ENCODE measurements at places on chromosomes 12 and 14. TPM values are rescaled to one million over a fixed set of nuclear protein-coding genes. Genes with fewer than 3 reads are reported as not detected.

GRCh38 chr12:119274636-119275065, 59.9 kb upstream of the CCDC60 start:
- ATAC-seq: no peak

- ATAC-seq: peak; percentile 30
These were observed 90.1 kb downstream of the NCOR2 start for GRCh38 chr12:124477107-124477915.

DNA sequence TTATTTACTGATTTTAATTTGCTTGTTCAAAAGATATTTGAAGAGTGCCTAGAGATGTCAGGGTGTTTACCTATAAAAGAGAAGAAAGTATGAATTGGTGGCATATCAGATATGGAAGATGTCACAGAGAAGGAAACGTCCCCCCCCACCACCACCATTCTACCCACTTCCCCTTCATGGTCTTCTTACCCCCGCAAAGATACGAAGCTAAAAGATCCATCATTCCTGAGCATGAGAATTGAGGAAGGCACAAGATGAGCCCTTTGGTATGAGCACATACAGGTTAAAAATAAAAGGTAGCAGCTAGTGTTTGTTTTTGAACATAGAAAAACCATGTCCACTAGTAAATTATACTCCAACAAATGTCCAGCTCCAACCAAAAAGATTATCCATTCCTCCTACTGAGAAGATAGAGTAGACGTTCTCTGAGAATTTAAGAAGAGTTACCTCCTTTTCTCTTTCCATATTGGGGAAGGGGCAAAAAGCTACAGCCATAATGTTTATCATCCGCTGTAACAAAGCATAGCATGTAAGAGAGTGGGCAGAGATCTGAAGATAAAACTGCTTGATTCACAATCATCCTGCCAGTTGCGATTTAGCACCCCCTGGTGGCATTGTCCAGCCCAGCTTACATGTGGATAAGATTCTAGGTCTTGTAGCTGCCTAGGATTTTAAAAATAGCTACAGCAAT, 29.1 kb downstream of the NFYB start:
- peak; percentile 94 for ATAC-seq

DNA sequence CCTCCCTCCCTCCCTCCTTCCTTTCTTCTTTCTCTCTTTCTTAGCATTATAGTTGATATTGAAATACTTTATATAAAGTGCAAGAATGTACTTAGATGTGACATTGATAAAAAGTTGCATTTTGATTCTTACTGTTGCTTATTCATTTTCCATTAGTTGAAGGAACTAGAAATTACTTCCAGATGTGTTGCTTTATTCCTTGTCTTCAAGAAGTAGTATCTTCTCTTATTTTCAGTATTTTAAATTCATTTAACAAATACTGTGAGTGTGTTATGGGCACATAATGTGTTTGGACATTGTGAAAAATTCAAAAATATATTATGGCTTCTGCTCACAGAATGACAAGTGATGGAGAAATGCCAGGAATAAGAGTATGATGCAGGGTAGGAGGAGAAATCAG, 45.6 kb downstream of the TRMT5 start:
- ATAC-seq: no peak

- ATAC-seq: peak; percentile 31
These were observed 18.7 kb upstream of the FBRSL1 start for GRCh38 chr12:132471011-132471857.

The ABHD4 gene
- 31.0 TPM for total RNA-seq

GRCh38 chr14:94946244-94946643, 176.3 kb upstream of the GSC start:
- peak; percentile 73 for ATAC-seq

The GPR84 gene
- 0.24 TPM for total RNA-seq

The KLHL33 gene
- total RNA-seq: 0.04 TPM

DNA sequence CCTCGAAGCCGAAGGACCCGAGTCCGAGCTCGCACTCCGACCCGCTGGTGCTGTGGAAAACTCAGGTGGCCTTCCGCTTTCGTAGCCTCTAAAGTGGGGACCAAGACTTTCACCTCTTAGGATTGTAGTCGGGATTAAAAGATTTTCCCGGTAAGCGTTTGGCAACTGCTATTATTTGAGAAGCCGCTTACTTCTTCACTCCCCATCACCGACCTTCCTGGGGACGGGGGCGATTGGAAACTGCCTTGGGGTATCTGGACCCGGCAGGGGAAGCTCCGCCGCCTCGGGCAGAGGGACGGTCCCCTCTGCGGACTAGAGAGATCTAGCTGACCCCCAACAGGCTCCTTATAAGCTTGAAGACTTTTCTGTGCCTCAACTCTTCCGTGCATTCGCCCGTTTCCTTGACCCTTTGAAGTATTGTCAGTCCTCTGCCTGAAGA, 659 bp downstream of the TRAFD1 start:
- ATAC-seq: no peak

The SLC16A7 gene
- total RNA-seq: 21.4 TPM

DNA sequence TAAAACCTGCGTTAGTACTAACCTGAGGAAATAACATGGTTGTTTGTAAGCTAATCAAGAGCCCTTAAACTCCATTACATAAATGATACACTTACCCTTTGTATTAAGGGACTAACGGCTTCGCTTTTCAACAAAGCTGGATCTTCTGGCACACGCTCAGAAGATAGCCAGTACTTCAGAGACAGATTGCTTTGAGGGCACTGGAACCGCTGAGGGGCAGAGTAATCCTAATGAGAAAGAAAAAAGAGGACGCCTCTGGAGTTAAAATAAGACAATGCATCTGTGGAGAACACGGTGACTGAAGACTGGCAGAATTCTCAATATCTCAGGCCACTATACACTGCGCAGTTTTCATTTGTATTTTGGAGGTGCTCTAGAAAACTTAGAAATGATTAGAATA, 1.5 kb upstream of the KTN1 start:
- ATAC-seq: no peak

DNA sequence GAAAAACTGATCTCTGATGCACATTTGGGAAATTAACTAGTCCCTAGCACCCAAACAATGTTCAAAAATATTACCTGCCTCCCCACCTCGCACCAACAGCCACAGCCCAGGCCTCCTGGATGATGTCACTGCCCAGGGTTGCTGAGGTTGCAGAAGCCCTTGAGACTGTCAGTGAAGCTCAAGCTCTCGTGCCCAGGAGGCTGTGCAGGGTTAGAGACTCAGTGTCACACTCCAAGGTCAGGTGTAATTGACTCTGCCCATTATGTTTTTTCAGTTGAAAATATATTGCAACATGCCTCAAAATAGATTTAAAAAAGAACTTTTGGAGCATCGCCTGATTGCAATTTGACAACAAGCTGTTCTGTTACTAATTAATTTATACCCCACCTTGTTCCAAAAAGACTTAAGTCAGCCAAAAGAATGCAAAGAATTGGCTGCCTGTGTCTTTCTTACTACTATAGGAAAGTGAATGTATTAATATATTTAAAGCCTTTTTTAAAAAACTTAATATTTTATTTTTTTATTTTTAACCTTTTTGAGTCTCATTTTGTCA, 72.3 kb downstream of the CMAS start:
- ATAC-seq: no peak

DNA sequence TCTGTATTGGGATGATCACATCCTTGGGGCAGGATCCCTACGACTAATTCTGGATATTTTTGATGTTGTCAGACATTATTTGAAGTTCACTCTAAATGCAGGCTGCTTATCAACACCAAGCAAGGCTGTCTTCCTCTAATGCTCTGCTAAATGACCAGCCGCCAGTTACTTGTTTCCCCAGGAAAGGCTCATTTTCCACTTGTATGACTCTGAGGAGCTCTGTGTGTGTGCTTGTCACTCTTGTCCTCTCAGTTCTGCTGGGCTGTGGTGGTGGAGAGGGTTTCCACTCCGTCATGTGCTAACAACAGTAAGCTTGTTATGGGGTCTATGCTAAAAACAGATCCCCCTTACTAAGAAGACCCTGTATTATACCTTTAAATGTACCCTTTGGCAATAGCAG, 42.1 kb downstream of the ATL1 start:
- no peak for ATAC-seq

DNA sequence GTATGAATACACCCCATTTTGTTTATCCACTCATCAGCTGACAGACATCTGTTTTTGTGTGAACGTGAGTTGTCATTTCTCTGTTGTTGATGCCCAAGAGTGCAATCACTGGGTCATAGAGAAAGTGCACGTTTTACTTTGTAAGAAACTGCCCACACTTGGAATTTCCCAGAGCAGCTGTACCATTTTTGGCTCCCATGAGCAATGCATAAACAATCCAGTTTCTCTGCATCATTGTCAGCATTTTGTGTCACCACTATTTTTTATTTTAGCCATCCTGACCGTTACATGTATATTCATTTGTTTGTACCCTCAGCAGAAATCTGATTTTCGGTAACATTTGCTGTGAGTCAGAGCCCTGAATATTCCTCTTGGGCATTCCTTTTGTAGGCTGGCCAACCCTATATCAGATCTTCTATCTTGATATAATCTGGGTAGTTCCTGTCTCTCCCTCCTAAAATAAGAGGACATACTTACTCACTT, 62.7 kb downstream of the RBM19 start:
- peak; percentile 90 for ATAC-seq

Measured in activated T-helper 17 cell treated with anti-CD3 and anti-CD28 coated beads, Interleukin-2, amount 50 U/mL, for 72 hours (primary cell).